ENCODE measurements at places on chromosomes 11 and 22.

GRCh38 chr22:35850831-35851230 lies 133.2 kb downstream of the APOL5 start:
- no peak for DNase-seq

DNA sequence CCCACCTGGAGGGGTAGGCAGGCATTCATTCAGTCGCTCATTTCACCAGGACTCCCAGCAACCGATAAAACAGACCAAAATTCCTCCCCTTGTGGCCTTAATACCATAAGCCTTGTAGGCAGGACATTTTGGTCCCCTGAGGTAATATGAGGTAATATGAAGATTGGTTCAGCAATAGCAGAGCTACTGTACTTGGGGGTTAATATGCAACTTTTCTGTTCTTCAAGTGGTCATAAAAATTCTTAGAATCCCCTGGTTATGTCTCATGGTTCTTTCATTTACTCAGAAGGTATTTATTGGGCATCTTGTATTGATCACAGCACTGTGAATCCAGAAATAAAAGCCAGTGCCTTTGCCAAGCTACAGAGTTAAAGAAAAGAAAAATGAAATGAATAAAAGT lies 29.8 kb downstream of the SHISA8 start:
- DNase-seq = no peak

DNA sequence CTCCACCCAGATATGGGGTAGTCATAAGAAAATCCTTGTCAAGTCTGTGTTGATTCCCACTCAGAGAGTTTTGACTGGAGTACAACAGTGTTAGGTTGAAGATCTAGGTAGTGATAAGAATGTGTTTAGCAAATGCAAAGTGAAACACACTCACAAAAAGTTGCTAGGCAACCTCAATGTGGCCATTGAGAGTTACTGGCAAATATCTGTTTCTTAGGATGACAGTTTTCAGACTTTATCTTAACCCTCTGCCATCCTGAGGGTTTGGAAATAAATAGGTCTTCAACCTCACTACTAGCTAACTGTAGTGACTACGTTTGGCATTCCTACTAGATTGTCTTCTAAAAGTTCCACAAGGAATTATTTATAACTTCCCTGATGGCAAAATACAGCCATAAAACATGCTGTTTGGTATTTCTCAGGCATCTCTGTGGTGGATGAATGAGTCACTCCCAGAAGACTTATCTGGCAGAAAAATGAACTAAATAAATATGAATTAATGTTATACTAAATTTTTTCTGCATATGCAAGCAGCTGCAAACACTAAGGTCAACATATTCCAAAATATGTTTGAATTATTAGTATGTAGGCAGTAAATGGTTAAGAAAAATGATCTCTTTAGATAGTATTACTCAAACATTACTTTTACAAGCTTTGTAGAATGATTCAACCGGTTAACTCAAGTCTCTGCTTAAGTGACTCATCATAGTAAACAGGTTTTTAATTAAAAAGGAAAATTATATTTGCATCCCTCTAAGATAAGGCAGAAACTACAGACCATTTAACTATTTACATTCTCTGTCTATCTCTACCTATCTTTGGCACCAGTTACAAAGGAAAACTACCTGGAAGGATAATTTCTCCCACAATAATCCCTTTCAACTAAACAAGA lies 17.1 kb upstream of the SYTL2 start:
- peak; percentile 28 for DNase-seq

- no peak for DNase-seq
Observed at GRCh38 chr11:64238076-64238475, 2.8 kb upstream of the FKBP2 start.

GRCh38 chr11:28461338-28461737 lies 353.1 kb downstream of the METTL15 start:
- no peak for DNase-seq

- DNase-seq = no peak
Observed at GRCh38 chr11:23679981-23680380, 816.9 kb upstream of the LUZP2 start.

- DNase-seq = no peak
Observed at GRCh38 chr11:122864386-122865115, 18.0 kb upstream of the JHY start.

DNA sequence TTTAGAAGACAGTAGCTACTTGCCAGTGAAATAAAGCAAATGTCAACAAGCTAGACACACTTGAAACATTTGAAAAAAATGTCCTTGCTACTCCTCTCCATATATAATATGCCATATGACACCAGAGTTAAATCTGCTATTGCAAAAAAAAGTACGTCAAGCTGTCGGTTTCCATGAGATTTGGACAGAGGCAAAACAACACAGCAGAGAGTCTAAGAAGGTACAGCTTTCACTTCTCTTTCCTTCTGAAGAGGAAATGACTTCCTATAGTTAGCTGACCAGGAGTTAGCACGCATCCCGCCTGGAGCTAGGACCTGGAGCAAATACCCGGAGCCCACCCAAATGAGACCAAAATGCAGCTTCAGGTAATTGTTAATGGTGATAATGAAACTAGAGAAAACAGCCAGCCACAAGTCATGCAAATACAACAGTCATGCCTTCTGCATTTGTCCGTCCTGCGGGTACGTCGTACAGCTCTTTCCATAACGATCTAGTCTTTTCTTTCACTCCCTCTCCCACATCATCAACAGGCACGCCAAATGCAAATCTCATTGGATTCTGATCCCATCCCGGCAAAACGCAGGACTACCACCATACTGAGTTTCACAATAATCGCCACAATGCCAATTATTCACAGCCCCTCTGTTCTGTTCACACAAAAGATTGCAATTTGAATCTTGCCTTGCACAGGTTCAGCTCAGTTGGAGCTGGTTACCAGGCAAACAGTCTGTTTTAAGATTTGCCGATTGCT lies 395.0 kb upstream of the CCDC90B start:
- DNase-seq = no peak

GRCh38 chr11:45964911-45965389 lies 42.5 kb downstream of the LARGE2 start:
- peak; percentile 15 for DNase-seq

- no peak for DNase-seq
Observed at GRCh38 chr11:70476669-70477068, 78.3 kb downstream of the CTTN start.

GRCh38 chr11:63672936-63673539 lies 1.9 kb upstream of the ATL3 start:
- no peak for DNase-seq

DNA sequence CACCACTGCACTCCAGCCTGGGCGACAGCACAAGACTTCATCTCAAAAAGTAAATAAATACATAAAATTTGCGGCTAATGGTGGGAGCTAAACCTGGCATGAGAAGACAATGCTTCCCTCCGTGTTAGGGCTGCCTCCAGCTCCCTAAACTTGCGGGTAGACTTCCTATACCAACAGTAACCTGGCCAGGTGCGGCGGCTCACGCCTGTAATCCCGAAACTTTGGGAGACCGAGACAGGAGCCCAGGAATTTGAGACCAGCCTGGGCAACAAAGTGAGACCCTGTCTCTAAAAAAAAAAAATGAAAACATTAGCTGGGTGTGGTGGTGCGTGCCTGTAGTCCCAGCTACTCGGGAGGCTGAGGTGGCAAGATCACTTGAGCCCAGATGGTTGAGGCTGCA lies 25.3 kb downstream of the SLC25A18 start:
- DNase-seq = no peak

DNA sequence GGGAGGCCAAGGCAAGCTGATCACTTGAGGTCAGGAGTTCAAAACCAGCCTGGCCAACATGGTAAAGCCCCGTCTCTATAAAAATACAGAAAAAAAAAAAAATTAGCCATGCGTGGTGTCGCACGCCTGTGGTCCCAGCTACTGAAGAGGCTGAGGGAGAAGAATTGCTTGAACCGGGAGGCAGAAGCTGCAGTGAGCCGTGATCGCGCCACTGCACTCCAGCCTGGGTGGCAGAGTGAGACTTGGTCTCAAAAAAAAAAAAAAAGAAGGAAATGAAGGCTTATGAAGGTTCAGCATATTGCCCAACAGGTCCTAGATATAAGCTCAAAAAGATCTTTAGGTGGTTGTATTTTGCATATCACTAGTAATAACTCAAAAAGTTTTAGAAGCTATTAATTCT lies 10.2 kb downstream of the ATL3 start:
- no peak for DNase-seq

DNA sequence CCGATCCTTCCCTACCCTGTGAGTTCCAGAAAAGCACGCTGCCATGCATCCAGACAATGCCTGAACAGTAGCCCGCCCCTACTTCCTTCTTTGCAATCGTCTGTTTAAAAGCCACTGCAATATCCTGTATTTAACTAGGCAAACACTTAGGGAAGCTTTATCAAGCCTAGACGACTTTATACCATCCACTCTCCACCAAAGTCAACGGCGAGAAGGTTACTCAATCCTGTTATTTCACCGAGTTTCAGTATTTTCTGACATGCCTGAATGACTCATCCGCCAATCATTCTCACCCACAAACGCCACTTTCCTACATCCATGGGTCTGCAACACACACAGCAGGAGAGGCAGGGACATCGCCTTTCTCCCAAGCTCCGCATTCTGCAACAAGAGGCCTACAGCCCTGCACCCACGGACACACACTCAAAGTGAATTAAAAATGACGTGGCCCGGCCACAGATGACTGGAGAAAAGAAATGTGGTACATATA lies 9.3 kb downstream of the CELSR1 start:
- DNase-seq = no peak

DNA sequence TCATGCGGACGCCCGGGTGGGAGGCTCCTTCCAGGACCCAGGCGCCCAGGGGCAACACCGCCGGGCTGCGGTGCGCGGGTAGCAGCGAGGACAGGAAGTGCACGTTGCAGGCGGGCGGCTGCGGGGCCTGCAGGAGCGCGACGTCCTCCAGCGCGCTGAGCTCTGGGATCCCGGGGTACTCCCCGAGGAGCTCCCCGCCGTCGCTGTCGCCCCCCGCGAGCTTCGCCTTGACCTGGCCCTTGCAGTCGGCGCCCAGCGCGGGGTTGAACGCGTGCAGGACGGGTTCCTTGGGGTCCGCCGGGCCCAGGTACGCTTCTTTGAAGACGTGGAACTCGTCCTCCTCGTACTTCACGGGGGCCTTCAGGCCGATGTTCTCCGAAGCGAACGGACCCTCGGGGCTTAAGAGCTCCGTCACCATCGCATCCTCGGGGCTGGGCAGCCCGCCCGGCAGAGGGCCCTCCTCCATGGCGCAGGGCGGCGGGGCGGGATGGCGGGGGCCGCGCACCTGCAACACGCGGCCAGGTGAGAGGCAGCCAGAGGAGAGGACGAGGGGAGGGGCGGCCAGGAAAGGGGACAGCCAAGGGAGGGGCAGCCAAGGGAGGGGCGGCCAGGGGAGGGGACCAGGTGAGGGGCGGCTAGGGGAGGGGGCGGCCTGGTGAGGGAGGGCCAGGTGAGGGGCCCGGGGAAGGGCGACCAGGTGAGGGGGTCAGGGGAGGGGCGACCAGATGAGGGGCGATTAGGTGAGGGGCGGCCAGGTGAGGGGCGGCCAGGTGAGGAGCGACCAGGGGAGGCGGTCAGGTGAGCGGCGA lies 921 bp downstream of the TESMIN start:
- DNase-seq = no peak

- DNase-seq = no peak
Observed at GRCh38 chr11:61671527-61671926, 8.7 kb upstream of the DAGLA start.

DNA sequence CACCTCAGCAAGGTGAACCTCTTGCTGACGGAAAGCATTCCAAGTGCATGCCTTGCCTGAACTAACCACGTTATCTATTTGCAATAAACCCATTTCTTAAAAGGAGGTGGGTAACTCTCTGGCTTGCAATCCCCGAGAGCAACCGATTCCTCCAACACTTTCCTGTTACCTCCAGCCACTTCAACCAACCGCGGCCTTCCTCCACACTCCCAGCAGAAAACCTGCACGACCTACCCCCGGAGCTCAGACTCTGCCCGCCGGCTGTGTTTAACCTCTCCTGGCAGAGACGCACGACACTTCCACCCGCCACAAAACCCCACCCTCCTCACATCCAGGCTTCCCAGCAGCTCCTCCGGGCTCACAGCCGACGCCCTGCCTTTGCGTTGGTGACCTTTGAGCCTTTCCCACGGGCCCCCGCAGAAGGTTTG lies 708 bp downstream of the SCO2 start:
- DNase-seq = no peak

- DNase-seq = no peak
Observed at GRCh38 chr22:26956371-26956770, 299.0 kb downstream of the MIAT start.

- no peak for DNase-seq
Observed at GRCh38 chr11:360326-361280, 8.7 kb upstream of the B4GALNT4 start.

DNA sequence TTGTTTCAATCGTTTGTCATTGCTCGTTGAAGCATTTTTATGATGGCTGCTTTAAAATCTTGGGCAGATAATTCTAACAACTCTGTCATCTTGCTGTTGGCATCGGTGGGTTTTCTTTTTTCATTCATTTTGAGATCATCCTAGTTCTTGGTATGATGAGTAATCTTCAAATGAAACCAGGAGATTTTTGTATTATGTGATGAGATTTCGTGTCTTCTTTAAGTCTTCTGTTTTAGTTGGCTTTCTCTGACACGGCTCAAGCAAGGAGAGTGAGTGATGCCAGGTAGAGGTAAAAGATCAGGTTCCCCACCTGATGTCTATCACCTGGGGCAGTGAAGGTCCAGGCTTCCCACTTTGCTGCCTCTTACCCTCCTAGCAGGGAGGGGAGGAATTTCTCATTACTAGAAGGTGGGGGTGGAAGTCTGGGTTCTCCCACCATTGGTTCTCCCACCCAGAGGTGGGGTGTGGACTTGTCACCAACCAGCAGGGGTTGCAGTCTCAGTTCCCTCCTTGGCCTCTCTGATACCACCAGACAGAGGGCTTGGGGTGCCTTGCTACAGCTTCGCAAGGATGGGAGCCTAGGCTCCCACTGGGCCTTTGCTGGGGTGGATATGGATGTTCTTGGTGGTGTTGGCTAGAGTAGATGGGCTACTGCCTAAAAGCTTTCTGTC lies 12.9 kb downstream of the CDC45 start:
- no peak for DNase-seq

- no peak for DNase-seq
Observed at GRCh38 chr11:111472228-111472627, 40.0 kb downstream of the BTG4 start.

- no peak for DNase-seq
Observed at GRCh38 chr11:112566124-112566523, 305.5 kb upstream of the PLET1 start.

GRCh38 chr22:39176143-39176713 lies 23.7 kb upstream of the CBX7 start:
- DNase-seq = no peak

DNA sequence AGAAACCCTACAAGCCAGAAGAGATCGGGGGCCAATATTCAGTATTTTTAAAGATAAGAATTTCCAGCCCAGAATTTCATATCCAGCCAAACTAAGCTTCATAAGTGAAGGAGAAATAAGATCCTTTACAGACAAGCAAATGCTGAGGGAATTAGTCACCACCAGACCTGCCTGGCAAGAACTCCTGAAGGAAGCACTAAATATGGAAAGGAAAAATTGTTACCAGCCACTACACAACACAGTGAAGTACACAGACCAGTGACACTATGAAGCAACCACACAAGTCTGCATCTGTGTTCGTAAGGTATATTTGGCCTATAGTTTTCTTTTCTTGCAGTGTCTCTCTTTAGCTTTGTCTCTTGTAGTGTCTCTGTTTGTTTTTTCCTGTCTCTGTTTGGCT lies 29.0 kb downstream of the TMEM225 start:
- DNase-seq = no peak

- DNase-seq = no peak
Observed at GRCh38 chr11:12111549-12112520, 1.4 kb downstream of the MICAL2 start.

GRCh38 chr11:120801801-120802689 lies 221.9 kb upstream of the TBCEL start:
- DNase-seq = no peak

- DNase-seq = no peak
Observed at GRCh38 chr11:87901341-87901740, 273.9 kb downstream of the RAB38 start.
